ENCODE measurements at places on chromosomes 12 and 14.
A peak's percentile ranks its signal among the peaks of the same experiment; 100 is the strongest.

DNA sequence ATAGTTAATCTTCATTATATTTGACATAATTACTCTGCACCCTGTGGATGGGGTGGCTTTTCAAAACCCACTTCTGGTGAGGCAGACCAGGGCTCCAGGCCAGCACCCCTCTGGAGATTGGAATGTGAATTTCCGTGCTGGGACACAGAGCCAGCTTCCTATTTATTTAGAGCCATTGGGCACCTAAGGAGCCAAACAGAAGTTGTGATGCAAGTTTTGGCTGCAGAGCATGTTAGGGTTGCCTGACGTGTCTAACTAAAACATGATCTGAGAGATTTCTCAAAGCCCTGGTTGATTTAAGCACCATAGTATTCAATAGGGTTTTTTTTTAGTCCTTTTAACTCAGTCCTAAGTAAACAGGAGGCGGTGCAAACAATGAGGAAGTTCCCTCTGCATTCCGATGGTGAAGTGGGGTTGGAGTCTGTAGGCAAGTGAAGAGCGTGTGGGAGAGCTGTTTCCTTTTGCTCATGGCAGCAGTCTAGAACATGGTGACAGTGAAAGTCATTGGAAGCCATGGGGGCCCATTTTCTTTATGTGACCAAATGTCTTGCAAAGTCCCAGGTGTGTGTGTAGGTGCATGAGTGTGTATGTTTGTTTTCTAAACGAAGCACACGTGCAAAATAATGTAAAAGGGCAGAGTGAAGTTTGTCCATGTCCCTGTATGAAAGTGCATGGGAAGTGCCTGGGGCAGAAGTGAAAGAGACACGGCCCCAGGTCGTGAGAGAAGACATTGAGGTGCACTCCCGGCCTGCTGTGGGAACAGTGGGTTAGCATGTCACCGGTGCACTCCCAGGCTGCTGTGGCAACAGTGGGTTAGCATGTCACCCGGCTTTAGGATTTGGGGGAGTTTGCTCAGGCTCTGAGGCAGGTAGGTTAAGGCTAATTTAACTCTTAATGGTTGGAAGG, 117.7 kb downstream of the PRKCH start:
- peak; percentile 83 for DNase-seq

DNA sequence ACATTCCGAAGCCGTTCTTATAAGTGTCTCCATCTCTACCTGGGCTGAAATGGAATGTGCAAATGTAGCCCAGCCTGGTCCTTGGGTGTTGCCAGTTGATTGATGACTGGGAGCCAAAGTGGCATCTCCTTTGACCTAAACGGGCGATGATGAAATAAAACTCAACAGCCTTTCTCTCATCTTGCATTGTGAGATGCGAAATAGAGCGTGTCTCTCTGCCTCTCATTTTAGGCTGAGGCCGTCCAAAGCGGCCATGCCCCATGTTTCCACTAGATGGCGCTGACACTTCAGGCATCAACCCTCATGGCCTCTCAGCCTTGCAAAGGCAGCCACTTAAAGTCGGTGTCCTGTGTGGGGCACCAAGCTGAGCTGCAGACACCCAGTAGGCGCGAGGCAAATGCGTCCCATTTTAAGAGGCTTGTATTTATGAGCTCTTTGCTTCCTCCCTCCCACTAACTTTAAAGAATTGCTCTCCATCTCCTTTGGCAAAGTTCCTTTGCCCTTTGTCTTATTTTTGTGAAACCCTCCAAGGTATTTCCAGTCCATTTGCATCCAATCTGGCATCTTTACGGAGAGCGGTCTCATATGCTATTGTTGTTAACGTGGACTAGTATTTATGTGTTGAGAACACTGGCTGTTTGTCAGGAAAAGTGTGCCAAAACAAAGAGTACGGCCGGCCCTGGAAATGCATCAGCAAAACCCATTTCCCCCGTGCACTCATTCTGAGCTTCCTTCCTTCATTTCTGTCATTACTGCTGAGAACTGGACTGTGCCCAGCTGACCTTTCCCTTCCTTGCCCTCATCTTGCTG, 25.0 kb downstream of the GPRC5A start:
- DNase-seq: peak; percentile 86

DNA sequence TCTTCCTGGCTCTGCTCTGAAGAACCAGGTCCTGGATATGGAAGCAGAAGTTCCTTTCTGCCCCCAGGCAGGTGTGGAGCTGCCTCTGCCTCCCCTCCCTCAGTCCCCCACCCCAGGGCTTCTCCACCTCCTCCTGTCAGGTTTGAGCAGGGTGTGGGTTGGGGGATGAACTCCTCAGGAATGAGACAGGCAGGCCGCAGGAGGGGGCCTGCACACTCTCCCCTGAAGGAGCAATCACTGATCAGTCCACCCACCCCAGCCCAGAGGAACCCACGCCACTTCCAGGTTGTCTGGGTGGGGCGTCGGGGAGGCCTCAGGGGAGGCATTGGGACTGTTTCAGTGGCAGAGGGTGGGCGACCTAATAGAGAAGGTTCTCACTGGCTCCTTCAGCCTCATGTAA, 26.6 kb downstream of the FAIM2 start:
- no peak for DNase-seq

DNA sequence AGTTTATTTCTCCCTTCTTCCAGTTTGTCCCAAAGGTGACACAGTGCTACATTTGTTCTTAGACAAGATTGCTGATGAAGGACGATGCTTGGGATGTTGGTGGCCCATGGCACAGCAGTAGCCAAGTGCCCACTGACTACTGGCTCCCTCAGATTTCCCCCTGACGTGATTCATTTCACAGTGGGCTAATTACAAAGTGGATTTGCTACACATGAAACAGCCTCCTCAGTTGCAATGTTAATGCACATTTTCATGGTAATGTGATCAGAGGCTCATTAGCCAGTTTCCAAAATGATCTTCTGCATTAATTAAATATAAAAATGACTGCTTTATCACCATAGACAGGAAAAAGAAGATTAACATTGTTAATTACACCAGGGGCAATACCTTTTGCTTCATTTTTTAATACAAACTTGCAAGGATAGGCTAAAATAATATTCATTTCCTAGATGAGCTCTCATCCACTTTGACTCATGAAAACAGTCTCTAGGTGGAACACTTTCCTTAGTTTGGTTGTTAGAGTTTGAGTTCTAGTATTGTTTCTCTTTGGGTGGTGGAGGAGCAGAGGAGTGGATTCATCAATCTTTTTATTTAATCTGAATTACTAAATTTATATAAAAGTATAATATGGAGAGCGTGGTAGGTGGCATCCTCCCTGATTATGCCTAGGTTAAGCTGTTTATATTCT, 250.9 kb downstream of the PDZRN4 start:
- DNase-seq: peak; percentile 4

- DNase-seq: no peak
Measured at GRCh38 chr14:36658123-36659009, 3.3 kb upstream of the PAX9 start.

DNA sequence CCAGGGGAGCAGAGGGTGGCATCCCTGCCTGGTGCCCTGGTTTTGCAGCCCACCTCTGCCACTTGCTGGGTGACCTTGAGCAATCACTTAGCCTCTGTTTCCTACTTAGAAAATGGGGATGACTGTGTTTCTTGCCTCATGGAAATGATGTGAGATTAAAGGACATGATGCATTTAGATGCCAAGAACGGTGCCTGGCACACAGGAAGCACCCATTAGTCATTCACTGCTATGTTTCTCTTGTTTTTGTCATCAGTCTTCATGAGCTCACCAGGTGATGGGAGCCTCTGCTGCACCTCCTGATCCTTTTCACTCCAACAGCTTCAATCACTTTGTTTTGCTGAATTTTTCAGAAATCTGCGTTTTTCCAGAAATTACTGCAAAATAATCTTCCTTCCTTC, 23.6 kb upstream of the ATF1 start:
- DNase-seq: peak; percentile 10

DNA sequence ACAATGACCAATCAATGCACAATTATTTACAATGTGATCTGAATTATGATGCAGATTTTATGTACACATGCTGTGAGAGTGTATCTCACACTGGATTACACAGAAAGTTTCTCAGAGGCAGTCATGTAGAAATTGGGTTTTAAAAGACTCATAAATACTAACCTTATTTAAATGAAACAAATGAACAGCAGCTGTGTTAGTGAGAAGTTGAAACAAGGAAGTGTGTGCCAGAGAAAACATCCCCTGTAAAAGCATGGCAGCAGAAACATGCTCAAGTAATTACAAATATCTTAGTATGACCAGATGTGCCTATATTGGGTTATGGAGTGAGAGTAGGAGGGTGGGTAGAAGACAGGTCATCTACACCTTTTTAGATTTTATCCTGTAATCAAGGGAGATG, 723.7 kb downstream of the C12orf50 start:
- no peak for DNase-seq

DNA sequence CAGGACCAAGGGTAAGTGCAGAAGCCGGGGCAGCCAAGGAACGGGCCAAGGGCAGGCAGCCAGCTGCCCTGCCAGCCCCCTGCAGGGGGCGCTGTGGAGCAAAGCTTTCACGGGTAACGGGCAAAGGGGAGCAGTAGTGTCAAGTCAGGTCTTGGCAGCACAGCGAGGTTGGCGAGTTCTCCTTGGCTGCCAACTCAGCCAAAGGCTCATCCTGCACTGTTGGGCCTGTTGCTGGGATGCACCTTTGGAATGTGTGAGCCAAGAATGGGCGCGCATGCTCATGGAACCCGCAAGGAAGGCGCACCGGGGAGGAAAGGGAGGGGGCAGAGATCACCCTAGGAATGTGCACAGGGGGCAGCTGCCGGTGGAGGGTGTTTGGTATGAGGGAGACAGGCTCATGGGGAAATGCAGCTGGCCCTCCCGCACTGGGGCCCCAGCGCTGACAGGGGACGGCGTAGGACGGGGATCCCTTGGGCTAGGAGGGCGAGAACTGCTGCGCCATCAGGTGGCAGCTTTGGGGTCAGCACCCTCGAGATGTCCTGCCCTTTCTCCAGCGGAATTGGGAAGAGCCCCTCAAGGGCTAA, 138.0 kb downstream of the ASCL4 start:
- peak; percentile 57 for DNase-seq

GRCh38 chr14:44626423-44626822, 119.3 kb upstream of the FSCB start:
- DNase-seq: no peak

GRCh38 chr12:113065126-113066007, 8.8 kb downstream of the DTX1 start:
- no peak for DNase-seq

GRCh38 chr14:75063013-75063412, 811 bp downstream of the ACYP1 start:
- DNase-seq: no peak

- no peak for DNase-seq
Measured at GRCh38 chr12:66270613-66271012, 31.7 kb upstream of the HELB start.

DNA sequence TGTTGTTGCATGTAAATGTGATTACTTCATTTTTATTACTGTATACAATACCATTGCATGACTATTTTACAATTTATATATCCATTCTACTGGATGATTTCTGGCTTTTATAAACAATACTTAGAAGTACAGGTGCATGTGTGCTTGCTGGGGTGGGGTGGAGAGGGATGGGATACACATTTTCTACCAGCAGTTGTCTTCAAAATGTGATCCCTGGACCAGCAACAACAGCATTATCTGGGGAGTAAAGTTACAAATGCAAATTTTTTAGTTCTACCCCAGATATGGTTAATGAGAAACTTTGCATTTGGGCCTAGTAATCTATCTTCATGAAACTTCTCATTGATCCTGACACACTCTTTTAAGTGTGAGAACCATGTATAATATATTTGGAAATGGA, 905.4 kb upstream of the ATXN7L3B start:
- DNase-seq: no peak

DNA sequence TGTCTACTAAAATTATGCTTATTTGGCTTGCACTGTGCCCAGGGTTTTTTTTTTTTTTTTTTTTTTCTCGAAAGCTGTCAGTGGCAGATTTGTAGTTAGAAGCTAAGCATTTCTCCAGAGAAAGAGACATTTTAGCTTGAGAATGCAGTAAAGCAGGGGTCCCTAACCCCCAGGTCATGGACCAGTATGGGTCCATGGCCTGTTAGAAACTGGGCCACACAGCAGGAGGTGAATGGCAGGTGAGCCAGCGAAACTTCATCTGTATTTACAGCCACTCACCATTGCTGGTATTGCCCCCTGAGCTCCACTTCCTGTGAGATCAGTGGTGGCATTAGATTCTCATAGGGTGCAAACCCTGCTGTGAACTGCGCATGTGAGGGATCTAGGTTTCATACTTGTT, 73.7 kb downstream of the TMTC2 start:
- no peak for DNase-seq

- no peak for DNase-seq
Measured at GRCh38 chr14:80973931-80974641, 18.7 kb downstream of the TSHR start.

- DNase-seq: peak; percentile 56
Measured at GRCh38 chr12:13864081-13864673, 117.2 kb downstream of the GRIN2B start.

DNA sequence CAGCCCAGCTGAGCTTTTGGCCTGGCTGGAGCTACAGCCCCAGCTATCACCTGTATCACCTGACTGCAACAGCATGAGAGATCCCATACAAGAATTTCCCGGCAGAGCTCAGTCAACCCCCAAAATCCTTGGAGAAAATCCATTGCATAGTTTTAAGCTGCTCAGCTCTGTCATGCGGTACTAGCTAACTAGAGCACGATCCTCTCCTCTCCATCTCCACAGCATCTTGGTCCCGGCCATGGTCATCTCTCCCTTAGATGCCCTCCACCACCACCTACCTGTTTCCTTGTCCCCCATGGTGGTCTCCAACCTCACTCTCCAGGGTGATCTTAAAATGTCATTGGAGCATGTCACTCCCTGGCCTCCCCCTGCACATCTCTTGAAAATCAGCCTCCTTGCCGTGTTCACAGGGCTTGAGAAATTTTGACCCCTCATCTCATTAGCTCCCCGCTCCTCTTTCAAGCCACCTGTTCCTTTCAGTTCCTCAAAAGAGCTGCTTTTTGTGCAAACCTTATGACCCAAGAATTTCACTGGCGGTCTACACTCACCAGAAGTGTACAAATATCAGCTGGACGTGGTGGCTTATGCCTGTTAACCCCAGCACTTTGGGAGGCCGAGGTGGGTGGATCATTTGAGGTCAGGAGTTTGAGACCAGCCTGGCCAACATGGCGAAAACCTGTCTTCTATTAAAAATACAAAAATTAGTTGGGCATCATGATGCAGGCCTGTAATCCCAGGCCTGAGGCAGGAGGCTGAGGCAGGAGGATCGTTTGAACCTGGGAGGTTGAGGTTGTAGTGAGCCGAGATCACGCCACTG, 8.1 kb upstream of the CLMN start:
- no peak for DNase-seq

DNA sequence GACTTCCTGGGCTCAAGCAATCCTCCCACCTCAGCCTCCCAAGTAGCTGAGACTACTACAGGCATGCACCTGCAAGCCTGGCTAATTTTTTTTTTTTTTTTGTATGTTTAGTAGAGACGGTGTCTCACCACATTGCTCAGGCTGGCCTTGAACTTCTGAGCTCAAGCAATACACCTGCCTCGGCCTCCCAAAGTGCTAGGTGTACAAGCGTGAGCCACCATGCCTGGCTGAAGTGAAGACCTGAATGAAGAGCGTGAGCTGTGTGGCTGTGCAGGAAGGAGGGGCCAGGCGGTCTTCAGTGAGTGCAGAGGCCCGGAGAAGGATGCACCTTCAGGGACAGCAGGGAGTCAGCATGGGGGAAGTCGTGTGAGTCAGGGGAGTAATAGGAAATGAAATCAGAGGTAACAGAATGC, 14.9 kb upstream of the NFKBIA start:
- DNase-seq: no peak

Measured in suppressor macrophage treated with lipopolysaccharide for 1 hour (primary cell).